ENCODE measurements at places on chromosomes 2 and 18. TPM values are rescaled to one million over a fixed set of nuclear protein-coding genes. Genes with fewer than 3 reads are reported as not detected.

DNA sequence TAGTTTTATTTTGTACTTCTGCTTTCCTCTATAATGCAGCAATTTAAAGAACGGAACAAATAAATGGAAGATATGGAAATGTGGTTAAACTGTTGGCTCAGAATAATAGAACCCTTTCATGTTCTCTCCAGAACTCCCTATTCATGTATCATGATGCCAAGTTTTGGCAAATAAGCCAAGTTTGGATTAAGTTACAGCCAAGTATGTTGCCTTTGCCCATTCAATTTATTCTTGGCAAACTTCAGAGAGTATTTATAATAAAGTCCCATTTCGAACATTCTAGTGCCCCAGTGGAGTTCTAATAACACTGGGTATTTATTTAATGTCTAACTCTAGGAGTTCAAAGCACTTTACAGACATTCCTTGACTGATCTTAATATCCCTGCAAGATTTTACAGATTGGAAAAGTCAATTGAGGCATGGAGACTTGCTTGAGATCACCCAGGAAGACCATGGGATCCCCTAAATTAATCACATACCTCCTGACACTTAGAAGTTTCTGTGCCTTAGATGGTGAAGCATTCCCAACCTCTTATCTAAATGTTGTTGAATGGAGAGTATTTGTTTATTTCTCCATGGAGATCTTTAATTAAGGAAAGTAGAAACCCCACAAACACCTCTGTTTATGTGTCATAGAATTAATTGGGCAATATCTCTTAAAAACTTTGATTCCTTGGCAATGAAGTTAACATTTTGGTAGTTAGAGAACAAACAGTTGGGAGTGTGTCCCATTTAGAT, 106.7 kb downstream of the ACKR3 start:
- DNase-seq: peak; percentile 57

GRCh38 chr2:56476509-56477071, 292.8 kb downstream of the CCDC85A start:
- DNase-seq: peak; percentile 3

GRCh38 chr2:85132397-85132796, 795 bp upstream of the TCF7L1 start:
- no peak for DNase-seq

GRCh38 chr2:38374984-38375383, 2.1 kb downstream of the ATL2 start:
- DNase-seq: no peak

GRCh38 chr2:106552921-106553320, 65.8 kb downstream of the CD8B2 start:
- no peak for DNase-seq

GRCh38 chr2:240465268-240465764, 29.9 kb downstream of the GPC1 start:
- DNase-seq: no peak

GRCh38 chr2:42792583-42793333, at the start of gene HAAO:
Gene HAAO (minus strand): TSS chr2:42792583. CDS start chr2:42792536, 47 bp downstream.
- peak; percentile 87 for DNase-seq

Gene VIL1
- not detected for total RNA-seq

Gene CDK15
- total RNA-seq: 1.1 TPM

DNA sequence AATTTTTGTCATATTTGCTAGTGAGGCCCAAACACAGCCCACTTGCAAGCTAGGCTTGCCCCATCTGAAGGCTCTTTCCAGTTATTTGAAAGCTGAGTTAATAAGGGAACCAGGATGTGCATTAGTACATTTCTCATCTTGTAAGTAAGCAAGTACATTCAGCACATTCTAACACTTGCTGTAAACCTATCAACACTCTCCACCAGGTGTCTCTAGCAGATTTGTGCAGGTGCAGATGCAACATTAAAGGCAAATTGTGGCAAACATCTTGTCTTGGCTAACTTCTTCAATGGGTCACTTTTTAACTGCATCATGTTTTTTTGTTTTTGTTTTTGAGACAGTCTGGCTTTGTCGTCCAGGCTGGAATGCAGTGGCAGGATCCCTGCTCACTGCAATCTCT, 25.3 kb upstream of the MFSD6 start:
- peak; percentile 67 for DNase-seq

DNA sequence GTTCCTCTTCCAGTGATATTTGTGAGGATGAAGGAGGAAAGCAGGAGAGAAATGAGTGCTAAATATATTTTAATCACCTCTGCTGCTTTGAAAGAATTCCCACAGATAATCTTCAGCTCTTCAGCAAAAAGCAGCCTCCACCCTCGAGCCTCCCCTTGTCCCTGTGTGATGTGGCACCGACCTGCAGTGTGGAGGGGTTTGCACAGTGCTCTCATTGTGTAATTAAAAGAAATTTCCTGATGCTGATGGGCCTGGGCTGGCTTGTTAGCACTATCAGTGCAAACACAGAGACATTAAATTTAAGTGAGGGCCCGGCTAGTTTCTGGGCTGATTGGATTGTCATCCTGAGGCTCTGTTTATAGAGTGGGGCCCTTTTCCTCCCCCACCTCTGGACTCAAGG, 53.4 kb downstream of the KIF5C start:
- no peak for DNase-seq

DNA sequence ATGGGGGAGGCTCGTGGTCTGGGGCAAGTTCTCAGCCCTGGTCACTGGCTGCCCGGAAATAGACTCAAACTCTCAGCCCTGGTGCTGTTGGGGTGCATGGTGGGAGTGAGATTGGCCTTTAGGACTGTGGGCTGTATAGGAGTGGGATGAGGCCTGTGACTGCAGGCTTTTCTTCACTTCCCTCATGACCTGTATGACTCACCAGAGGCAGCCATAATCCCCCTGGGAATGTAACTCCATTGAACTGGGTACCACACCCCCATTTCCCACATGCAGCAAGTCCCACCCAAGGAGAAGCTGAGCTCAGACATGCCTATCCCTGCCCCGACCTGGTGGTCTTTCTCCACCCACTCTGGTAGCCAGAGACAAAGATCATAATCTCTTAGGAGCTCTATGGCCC, 177.7 kb upstream of the OSR1 start:
- no peak for DNase-seq

Gene C2orf15
- 0.04 TPM for total RNA-seq

Gene HJURP
- 6.2 TPM for total RNA-seq
